Right forelimb (tissue), 1 donor: ENCODE measurements at places on chromosomes 3 and 15.

GRCh38 chr3:56154297-56154696 lies 314.0 kb downstream of the ERC2 start:
- no peak for DNase-seq

DNA sequence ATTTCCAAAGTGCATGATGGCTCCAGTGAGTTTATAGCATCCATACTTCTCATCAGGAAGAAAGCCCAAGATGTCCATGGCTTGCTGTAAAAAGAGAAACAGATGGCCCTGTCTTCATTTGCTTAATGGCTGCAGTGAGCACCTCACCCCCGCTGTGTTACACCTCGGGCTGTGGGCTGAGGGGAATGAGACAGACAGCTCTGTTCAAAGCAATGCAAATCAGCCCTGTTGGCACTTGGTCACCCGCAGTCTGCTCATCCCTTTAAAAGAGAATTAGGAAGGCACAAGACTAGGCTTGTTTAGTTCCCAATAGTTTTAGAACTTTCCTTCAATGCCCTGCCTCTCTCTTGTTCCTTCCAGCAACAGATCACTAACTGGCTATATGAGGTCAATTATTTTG lies 25.2 kb downstream of the MYH15 start:
- DNase-seq: no peak

GRCh38 chr3:17478673-17479072 lies 263.8 kb downstream of the TBC1D5 start:
- no peak for DNase-seq

DNA sequence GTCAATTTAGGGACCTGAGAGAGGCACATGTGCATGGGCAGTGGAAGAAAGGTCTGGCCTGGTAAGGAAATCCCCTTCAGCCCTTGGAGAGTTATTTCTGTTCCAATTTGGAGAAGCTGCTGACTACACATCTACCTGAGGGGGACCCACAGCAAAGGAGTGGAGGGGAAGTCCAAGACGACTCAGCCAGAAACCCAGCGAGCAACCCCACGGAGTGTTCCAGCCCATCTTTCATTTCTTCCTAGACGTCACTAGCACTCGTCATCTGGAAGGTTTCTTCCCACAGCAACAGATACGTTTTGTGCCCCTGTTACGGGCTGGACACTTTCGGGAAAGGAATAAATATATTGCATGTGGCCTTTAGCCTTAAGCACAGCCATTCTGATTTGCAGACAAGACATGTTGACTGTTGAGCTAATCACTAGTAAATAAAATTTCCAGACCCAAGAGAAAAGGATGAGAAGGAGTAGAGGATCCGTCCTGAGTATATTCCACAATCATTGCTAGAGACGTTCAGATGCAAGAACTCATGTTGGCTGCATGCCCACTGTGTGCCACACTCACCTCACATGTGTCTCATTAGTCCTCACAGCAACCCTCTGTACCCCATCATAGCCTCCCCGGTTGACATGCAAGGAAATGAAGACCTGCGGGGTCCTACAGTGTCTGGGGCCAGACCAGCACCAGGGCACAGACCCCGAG lies 7.8 kb upstream of the FAM174B start:
- DNase-seq: no peak

DNA sequence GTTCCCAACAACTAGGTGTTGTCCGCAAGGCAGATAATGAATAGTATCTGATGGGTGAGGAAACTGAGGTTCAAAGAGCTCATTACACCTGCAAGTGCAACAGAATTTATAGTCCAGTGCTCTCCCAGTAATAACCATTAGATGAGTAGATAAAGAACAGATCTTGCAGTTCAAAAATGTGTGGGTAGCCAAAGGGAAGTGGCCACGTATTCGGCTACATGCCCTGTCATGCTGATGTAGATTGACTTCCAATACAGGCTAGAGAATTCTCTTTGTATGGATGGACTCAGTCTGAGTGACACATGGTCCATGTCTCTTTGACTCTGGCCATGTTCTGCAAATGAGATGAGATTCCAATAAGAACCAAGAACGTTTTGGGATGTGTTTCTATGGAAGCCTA lies 187.9 kb upstream of the LPP start:
- DNase-seq: no peak

GRCh38 chr3:85725809-85726208 lies 767.0 kb downstream of the CADM2 start:
- DNase-seq: no peak

DNA sequence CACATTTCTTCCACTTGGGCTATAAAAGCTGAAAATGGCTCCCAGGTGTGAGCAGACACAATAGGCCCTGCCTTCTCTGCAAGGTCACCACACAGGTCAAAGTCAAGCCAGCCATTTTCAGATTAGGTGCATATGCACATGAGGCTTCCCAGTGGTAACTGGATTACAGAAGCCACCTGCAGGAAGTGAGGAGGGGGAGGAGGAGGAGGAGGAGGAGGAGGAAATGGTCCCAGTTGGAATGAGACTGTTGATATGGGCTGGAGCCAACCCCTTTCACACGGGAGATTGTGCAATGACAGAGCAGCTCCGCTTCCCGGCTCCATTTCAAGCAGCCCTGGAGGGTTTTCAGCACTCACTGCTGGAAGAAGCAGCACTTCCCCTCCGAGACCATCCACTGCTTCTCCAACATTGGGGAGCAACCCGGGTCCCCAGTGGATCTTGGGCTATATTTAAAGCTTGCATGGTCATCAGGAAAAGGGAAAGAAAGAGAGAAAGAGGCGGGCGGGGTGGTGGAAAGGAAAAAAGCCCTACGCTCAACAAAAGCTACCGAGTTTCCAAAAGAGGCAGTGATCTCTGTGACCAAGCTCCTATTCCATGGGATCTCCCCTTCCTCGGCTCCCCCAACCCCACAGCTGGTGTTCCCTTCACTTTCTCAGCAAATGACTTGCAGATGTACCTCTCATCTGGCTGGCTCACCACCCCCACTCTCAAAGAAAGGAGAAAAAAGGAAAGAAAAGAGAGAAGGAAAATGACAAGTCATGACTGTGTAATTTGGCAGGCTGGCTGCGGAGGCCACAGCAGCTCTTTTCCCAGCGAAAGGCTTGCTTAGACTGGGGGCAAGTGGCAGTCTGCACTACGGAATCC lies 58.3 kb downstream of the LRIG1 start:
- peak; percentile 80 for DNase-seq

- no peak for DNase-seq
Measured at GRCh38 chr3:134656211-134656800, 5.5 kb upstream of the KY start.

GRCh38 chr3:30493911-30494311 lies 112.5 kb upstream of the TGFBR2 start:
- DNase-seq: no peak

DNA sequence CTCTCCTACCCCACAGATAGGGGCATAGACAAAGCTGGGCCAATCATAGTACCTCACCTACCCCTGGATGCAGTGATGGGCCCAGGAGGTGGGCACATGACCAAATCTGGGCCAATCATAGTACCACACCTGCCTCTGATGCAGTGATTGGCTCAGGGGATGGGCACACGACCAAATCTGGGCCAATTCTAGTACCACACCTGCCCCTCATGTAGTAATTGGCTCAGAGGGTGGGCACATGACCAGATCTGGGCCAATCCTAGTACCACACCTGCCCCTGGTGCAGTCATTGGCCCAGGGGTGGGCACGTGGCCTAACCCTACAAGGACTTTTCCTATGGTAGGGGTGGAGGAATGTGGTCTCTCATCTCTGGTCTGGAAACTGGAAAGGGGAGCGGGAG lies 56.9 kb upstream of the MEF2A start:
- DNase-seq: no peak

DNA sequence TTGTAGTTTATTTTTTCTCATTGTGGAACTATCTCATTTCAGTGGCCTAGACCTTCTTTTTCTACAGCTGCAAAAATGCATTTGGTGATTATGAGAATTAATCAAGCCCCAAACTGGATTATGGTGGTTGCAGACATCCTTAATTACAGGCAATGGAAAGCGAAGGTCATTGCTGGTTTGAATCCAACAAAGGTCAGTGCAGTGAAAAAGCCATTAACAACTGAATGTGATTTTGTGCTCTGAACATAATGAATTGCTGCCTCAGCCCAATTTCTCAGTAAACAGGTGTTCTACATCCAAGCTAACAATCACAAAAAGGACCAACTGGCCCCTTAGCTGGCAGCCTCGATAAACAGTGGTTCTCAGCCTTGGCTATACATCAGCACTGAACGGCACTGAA lies 260.1 kb upstream of the DPPA4 start:
- DNase-seq: no peak

- no peak for DNase-seq
Measured at GRCh38 chr3:38114052-38114874, 22.7 kb downstream of the ACAA1 start.

GRCh38 chr15:41256577-41257038 lies 25.5 kb downstream of the CHP1 start:
- no peak for DNase-seq

- no peak for DNase-seq
Measured at GRCh38 chr3:139611528-139611927, 66.2 kb downstream of the NMNAT3 start.

- no peak for DNase-seq
Measured at GRCh38 chr15:35260941-35261340, 175.8 kb upstream of the NANOGP8 start.

DNA sequence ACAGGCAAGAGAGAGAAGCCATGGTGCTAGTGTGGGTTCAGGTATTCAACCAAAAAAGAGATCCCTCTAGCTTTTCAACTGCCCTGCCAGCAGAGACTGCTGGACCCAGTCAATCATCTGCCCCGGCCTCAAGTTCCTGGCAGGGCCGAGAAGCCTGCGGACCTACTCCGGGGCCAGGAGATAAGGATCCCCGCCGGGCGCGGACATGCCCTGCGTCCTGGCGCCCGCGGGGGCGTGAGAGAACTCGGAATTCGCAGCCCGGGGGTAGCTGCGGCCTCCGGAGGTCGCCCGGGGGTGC lies 821 bp upstream of the MAGI1 start:
- DNase-seq: peak; percentile 51

GRCh38 chr15:34616613-34617012 lies 33.2 kb upstream of the GOLGA8B start:
- no peak for DNase-seq
